ENCODE measurements at places on chromosomes 3 and 15.
A peak's percentile ranks its signal among the peaks of the same experiment; 100 is the strongest.

- DNase-seq: no peak
Observed at GRCh38 chr3:137204409-137204808, 246.6 kb downstream of the IL20RB start.

DNA sequence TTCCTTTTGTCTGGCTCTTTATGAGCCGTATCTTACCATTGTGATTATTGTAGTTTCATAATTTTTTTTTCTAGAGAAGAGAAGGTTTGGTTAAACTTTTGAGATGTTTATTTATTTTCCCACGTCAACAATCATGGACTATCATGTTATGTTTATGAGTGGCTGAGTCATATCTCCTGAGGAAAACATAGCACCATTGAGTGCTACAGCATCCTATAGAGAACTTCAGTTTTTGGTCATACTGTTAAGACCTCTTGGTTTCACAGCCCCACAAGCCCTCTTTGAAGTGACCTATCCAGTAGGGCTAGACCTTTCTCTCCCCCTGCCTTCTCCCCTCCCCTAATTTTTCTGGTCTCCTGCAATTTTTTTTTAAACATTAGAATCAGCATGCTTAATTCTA lies 20.8 kb downstream of the PIK3CA start:
- DNase-seq: no peak

DNA sequence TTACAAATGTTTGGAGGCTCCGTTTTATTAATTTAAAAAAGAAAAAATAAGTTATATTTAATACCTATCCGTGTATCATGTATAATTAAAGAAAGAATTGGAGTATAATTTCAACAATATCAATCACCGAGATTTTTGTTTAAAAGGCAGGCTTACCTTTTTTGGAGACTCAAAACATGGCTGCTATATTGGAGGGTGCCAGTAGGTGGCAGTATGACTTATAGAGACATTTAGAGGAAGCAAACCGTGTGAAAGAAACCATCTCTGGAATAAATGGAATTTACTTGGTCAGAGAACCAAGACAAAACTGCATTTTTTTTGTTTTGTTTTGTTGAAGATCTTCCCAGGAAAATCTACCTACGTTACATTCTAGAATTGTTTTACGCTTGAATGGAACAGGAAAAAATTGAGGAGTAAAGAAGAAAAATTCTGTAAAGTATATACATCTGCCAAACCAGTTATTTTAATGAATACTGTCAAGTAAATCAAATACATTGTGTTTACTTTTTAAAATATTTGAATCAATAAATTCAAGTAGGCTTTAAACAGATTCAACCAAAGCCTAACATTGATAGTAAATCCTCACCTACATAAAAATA lies 802.6 kb upstream of the ALCAM start:
- DNase-seq: peak; percentile 34

DNA sequence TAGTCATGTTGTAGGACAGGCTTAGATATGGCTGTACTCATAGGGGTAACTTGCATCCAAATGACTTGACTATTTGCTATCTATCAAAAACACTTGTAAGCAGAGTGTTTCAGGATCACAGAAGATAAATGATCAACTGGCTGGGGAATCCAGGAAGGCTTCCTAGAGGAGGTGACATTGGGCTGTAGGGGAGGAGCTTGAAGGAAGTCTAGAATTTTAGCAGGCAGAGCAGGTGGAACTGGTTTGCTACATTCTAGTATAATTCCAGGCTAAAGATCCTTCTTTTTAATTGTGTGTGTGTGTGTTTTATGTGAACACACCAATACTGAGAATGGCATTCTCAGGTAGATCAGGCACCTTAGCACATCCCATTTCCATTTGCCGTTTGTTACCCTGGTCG lies 380.3 kb downstream of the MCTP2 start:
- DNase-seq: no peak

DNA sequence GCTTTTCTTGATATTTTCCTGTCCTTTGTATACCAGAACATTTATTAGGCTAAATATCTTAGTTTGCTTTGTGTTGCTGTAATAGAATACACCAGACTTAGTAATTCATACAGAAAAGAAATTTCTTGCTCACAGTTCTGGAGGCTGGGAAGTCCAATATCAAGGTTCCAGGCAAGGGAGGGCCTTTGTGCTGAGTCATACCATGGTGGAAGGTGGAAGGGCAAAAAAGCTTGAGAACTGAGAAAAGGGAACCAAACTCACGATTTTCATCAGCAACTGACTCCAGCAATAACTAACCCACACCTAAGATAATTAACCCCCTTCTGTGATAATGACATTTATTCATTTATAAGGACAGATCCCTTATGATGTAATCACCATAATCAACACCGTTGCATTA lies 496.9 kb upstream of the SUCLG2 start:
- no peak for DNase-seq

DNA sequence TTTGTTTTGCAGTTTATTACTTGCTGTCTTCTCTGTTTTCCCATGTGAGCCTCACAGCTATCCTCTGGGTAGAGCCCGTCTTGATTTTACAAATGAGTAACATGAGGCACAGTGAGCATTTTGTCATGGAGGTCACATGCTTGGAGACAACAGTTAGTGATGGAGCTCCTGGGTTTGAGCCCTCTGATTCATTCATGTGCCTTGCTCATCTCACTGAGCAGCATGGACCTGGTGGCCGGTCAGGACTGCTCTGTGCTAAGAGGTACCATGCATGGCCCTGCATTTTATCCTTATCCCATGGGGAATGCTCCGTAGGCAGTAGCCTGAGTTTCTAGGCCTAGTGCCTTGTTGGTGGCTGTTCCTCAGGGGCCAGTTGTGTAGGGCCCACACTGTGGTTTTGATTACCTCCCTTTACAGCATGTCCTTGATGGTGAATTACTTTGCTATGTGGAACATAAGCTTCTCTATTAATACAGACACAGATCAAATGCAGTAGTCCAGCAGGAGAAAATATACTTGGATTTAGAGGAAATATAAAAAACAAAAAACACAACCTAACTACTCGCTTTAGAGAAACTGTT lies 35.6 kb downstream of the MAP2K5 start:
- DNase-seq: no peak

DNA sequence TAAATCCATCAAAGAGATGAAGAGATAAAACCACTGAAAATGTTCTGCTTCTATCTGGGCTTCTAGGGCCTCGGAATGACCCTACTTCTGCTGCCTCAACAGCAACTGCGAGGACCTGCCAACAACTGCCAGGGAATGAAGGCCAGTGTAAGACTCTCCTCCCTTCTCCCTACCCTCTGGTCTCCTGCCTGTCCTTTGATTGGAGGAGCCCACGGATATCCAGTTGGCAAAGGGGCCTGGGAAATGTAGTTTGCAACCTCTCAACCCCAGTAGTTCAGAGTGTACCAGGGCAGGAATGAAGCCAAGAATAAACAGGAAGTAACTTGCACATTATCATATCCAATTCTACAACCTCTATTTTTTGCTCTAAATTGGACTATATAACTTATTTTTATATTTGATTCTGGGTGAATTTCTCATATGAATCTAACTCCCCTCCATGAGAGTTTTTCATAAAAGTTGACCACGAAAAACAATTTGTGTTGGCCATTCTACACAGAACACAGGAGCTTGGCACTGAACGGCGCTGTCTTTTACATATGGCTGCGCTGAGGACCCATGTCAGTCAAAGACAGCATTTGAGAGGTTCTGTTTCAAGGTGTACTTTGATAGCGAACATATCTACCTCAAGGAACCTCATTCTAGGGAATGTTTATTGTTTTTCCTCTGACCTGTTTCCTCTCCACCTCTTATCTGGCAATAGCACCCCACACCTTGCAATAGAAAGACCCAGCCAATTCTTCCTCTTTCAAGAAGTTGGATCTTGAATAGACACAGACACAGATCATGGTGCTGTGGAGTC lies 91.1 kb upstream of the RNF7 start:
- DNase-seq: no peak
